ENCODE measurements at places on chromosomes 1 and 21. TPM values are rescaled to one million over a fixed set of nuclear protein-coding genes. Genes with fewer than 3 reads are reported as not detected.

Gene USP21
- total RNA-seq = 11.0 TPM

DNA sequence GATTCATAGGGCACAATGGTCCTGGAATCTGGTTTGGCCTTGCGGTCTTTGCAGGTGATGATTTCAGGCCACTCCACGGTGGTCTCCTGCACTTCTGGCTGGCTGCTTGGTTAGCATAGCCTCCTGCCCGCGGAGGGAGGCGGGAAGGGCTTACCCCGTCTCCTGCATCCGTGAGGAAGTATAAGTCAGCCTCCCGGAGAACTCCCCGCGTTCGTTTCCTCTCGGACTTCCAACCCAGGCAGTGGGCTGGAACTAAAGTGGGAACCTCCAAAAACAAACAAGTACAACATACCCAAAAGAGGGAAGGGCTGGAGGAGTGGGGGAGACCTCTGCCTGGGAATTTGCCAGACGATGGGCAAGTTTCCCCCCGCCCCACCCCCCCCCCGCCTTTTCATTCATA, 939 bp upstream of the CCN1 start:
- no peak for DNase-seq

DNA sequence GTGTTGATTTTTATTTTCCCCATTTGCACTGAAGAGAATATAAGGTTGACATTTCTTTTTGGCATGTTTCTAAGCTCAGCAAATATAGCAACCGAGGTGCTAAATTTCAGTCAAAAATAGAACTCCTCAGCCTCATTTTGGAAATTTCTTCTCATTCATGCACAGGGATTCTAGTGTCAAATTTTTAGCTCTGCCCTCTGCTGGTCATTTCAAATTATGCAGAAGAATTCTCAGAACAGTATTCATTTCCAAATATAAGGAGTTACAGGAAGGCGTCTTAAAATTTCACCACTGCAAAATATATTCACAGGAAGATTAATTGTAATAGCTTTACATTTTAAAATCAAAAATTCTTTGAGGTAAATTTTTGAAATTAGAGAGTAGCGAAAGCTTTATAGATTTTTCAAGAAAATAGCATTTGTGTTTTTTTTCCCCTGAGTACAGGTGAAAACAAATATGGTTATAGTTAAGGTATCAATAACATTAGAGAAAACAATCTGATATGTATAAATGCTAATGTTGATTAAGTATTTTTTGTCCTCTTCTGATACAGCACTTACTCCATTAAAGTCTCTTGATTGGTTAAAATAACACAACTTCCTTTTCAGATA, 57.9 kb downstream of the FMN2 start:
- peak; percentile 46 for DNase-seq

GRCh38 chr1:89953929-89954328, 41.0 kb upstream of the ZNF326 start:
- no peak for DNase-seq

Gene FALEC
- total RNA-seq = 1.2 TPM

- no peak for DNase-seq
Measured at GRCh38 chr1:228373681-228374571, 32.7 kb downstream of the TRIM11 start.

DNA sequence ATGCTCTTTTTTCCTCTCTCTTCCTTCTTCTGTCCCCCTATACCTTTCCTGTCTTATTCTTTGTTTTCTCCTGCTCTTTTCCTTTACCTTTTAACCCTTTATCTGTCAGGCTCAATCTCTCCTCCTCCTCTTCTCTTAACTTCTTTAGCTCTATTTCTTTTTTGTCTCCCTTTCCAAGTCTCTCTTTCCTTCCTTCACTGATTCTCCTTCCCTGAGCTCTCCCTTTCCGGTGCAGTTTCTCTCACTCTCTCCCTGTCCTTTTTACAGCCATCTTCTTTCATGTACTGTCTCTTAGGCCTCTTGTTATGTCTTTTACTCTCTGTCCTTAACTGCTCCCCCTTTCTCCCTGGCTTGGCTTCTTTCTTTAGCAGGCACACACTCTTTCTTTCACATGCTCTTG, 12.0 kb downstream of the SLC30A7 start:
- no peak for DNase-seq

GRCh38 chr21:41361053-41361785, 608 bp upstream of the MX2 start:
- no peak for DNase-seq

Gene KPRP
- total RNA-seq = not detected

DNA sequence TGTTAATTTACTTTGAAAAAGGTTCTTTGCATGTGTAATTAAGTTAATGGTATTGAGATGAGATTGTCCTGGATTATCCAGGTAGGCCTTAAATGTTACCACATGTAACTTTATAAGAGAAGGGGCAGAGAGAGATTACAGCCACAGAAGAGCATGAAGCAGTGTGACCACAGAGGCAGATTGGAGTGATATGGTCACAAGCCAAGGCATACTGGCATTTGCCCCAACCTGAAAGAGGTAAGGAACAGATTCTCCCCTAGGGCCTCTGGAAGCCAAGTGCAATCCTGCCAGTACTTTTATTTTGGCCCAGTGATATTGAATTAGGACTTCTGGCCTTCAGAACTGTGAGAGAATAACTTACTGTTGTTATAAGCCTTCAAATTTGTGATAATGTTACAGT, 23.0 kb downstream of the RNF2 start:
- DNase-seq = no peak

- no peak for DNase-seq
Measured at GRCh38 chr1:113876176-113876575, 4.7 kb upstream of the PTPN22 start.

Gene LRRC53
- 0.40 TPM for total RNA-seq

DNA sequence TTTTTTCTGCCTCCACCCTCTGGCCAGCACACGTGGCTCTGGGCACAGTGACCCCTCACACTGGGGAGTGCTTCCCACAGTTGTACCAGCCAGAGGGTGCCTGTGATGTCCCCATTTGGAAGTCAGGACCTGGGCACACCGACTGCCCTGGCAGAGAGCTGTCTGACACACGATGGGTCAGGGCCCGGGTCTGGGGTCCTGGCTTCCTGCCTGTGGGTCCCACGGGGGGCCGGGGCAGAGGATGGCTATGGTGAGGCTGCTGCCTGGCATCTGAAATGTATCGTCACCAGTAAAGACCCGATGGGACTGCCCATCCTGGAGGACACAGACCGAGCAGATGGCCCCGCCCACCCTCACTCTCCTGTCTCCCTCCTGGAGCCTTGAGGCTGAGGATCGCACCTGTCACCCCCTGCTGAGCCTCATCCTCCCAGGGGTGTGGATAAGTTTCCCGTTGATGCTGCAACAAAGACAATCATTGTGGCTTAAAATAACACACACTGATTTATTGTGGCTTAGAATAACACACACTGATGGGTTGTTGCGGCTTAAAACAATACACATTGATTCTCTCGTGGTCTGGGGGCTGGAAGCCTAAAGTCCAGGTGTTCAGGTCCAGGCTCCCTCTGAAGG, 88.8 kb upstream of the TTC34 start:
- DNase-seq = no peak

GRCh38 chr1:56584910-56585528, 5.7 kb upstream of the PLPP3 start:
- DNase-seq = no peak
